ENCODE measurements at places on chromosomes 1 and 21.

- no peak for DNase-seq
Observed at GRCh38 chr1:116367256-116367945, 5.6 kb upstream of the ATP1A1 start.

DNA sequence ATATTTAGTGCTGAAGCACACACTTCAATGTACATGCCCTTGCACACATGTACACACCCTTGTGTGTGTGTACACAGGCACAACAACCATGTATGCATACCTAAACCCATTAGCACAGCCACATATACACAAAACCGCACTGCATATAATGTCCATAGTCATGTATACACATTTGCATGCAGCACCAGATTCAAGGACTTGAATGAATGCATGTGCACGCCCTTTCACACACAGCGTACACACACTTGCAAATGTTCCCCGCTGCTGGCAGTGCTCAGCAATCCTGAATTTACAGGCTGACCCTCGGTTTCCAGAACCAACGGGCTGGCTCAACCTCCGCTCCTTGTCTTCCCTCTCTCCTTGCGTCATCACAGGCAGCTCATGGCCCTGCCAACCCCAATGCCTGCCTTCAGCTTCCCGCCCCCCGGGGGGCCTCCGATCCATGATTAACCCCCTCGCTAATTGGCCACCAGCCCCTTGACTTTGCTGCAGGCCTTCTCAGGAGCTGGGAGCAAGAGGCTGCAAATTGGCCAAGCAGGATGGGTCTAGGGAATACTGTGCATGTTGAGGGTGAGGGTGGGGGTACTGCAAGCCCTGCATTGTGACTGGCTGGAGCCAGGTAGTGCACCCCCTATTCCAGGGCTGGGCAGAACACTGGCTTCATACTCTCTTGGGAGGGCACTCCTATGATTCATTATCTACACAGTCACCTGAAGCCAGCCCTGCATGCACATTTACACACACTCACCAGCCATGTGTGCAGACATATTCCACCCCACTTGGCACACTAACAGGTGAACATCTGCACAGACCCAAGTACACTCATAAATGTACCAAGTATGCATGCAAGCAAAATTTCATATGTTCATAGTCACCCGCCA, 7.9 kb downstream of the GPR3 start:
- no peak for DNase-seq

DNA sequence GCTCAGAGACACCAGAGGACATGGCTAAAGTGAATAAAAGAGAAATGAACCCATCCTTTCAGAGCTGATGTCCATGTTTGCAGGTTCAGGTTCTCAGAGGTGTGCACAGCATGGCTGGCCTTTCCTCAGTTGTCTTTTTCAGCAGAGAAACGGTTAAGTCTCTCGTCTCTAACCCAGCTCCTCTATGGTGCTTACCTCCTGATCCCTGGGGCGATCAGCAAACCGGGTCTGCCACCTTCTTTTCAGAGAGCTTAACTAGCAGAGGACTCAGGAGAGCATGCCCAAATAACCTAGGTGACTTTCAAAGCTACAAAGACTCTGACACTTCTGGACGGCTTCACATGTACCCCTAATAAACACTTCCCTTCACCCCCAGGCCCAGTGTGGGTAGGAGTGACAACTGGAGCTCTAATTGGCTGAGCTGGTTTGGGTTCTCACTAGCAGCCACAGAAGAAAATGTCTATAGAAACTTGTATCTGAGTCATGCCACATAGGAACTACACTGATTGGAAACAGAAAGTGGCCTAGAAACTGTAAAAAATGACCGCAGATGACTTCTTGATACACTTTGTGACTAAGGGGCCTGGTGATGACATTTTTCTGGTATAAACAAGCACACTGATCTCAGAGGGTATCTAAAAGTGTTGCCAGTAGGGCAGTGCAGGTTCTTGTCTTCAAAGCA, at the start of gene AIM2:
Gene AIM2 (minus strand): TSS at position 329 of the 682 bp plus-strand sequence. CDS start 3,267 bp downstream, outside the sequence.
- no peak for DNase-seq

DNA sequence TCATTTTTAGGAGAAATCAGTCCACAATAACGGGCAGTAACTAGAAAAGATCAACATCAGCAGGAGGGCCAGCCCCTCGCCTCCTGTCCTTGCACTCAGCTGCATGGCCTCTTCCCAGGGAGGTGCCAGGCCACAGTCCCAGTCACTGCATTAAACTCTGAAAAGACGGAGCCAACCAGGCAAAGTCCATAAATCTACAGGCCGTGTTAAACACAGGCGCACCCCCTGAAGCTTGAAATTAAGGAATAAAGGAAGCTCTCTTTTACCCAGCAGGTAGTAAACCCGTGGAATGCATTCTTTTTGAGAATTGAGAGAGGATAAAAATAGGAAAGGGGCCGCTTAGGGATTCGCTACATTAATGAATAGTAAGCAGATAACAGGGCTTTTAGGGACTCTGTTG, 18.4 kb downstream of the H6PD start:
- no peak for DNase-seq

DNA sequence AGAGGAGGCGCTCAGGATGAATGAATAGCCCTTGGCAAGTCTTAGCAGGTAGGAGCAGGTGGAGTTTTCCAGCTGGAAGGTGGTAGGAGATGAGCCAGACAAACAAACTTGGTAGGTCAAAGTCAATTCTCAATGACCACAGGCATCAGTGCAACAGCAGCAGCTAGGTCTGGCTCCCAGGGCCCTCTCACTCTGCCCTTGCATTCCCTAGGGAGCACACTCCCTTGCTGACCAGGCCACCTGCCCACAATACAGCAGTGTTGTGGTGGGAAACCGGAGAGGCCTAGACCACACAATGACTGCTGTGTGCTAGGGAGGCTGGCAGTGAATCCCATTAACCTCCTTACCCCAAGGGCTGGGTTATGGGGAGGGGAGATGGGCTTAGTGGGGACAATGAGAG, 13.0 kb upstream of the PAQR6 start:
- DNase-seq, result no peak

DNA sequence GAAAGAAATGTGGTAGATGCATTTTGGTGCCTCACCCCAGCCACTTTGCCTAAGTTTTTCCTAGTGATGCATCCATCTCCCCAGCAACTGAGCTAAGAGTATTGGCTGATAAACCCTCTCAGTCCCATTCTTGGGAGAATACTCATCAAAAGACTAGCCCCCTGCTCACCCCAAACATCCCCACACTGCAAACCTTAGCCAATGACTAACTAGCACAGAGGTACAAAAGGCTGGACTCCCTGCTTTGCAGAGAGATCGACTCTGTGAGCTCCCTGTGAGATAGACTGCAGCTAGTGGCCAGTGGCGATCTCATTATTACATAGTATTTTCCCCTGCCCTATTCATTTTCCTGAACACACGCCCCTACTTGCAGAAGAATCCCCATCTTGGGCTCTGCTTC, 155.3 kb downstream of the HHIPL2 start:
- DNase-seq, result no peak

- no peak for DNase-seq
Observed at GRCh38 chr1:232383455-232384123, 246.3 kb downstream of the SIPA1L2 start.

GRCh38 chr1:100912019-100912418, 16.1 kb downstream of the SLC30A7 start:
- no peak for DNase-seq

DNA sequence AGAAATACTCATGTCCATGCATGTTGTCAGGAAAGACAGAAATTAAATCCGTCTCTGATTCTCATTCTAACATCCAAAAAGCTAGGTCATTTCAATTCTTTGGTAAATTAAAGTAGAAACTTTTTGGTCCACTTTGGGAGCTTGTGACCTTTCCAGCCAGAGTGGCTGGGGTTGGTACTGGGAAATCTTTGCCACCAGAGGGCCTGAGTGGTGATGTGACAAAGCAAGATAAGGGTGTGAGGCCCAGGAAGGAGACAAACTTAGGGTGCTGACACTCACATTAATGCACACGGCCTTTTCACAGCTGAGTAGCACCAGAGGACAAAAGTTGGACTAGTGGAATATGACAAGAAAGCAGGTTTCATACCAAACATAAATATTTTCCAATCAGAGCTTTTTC, 144.3 kb downstream of the DNM3 start:
- DNase-seq, result no peak

DNA sequence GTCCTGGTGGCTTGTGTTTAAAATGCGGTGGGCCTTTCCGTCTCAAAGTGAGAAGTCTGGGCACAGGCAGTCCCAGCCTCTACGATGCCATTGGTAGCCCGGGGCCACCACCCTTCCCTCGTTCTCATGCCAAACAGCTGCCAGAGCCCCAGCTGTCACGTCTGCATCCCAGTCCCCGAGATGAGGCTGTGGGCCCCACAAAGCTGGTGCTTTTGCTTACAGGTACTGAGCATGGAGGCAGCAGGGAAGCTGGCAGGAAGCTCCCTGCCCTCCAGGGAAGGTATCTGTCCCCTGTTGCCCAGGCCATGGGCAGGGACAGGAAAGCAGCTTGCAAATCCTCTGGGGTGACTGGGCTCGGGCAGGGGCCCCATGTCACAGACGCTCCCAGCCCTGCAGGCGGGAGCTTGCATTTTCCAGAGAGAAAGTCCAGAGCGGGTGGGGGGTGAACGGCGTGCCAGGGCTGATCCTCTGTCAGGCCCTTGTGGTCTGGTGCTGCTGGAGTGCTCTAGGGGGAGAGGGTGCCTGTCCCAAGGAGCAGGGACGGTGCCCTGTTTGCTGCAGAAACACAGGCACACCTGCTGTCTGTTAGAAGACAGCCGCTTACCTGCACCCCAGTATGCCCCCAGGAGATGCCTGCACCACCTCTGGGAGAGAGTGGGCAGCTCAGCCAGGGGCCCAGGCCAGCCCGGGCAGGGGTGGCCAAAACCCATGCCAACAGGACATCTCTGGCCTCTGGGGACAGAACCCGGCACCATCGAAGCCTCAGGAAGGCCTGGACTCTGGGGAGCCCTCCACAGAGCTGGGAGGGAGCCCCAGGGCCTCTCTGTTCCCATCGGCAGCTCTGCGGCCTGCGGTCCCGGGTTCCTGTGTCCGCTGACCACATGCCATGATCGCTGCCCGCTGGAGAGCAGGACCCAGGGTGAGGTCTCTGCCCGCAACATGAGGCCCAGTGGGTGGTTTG, 45.9 kb downstream of the SLX9 start:
- no peak for DNase-seq

DNA sequence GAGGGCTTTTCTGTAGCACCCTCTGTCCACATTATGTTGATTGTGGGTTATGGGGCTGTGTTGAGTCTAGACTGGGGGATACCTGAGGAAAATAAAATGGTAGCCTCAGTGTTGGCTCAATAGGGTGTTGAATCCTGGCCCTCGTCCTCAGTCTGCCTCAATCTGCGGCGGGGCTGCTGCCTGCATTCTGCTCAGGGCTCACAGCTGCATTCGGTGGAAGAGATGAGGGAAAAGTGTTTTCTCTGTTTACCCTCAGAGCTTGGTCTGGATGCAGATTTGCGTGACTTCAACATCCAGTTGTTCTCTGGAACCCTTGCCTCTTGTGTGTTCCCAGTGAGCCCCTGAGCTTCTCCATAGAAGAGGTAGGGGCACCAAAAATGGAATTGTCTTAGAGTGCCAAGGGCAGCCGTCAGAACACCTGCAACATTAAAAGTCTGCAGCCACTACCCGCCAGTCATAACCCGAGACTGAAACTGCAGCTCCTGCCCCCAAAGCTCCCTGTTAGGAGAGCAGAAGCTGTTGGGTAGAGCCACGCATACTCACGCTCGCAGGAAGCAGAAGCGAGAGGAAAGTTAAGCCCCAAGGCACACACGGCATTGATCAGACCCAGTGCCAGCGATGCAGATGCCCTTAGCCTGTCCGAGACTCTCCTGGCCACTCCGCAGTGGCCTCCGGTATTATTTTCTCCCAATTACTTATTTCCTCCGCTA, 215.3 kb upstream of the C1orf174 start:
- no peak for DNase-seq

GRCh38 chr1:227549892-227550291, 13.5 kb upstream of the ZNF678 start:
- no peak for DNase-seq

- no peak for DNase-seq
Observed at GRCh38 chr1:176543360-176544129, 80.6 kb downstream of the PAPPA2 start.

DNA sequence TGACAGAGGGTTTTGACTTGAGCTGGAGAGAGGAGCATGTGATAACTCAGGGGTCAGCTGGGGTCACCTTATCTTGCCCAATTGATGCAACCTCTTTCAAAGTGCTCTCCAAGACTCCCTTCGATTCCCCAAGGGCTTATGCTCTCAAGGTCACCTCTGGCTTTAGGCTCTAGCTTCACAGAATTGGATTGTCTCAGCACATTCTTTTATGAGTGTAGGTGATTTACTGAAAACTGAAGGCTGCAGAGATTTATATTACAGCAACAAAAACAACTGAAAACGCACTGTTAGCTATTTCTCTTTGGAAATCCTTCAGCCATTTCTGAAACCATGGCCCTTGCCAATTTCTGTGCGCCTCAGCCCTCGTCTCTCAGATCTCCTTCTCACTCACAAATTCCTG, 34.5 kb upstream of the MAP1LC3C start:
- DNase-seq, result no peak

GRCh38 chr21:17491716-17492414, 21.0 kb upstream of the CXADR start:
- no peak for DNase-seq

GRCh38 chr1:175383239-175383638, 190.7 kb upstream of the KIAA0040 start:
- DNase-seq, result peak; percentile 5

GRCh38 chr1:208421486-208421885, 177.3 kb upstream of the PLXNA2 start:
- no peak for DNase-seq

GRCh38 chr1:168717906-168718891, 10.8 kb downstream of the DPT start:
- no peak for DNase-seq

GRCh38 chr21:37555672-37556261, 189.2 kb downstream of the DYRK1A start:
- DNase-seq, result no peak

- DNase-seq, result no peak
Observed at GRCh38 chr21:33368124-33368523, 35.1 kb upstream of the IFNGR2 start.

DNA sequence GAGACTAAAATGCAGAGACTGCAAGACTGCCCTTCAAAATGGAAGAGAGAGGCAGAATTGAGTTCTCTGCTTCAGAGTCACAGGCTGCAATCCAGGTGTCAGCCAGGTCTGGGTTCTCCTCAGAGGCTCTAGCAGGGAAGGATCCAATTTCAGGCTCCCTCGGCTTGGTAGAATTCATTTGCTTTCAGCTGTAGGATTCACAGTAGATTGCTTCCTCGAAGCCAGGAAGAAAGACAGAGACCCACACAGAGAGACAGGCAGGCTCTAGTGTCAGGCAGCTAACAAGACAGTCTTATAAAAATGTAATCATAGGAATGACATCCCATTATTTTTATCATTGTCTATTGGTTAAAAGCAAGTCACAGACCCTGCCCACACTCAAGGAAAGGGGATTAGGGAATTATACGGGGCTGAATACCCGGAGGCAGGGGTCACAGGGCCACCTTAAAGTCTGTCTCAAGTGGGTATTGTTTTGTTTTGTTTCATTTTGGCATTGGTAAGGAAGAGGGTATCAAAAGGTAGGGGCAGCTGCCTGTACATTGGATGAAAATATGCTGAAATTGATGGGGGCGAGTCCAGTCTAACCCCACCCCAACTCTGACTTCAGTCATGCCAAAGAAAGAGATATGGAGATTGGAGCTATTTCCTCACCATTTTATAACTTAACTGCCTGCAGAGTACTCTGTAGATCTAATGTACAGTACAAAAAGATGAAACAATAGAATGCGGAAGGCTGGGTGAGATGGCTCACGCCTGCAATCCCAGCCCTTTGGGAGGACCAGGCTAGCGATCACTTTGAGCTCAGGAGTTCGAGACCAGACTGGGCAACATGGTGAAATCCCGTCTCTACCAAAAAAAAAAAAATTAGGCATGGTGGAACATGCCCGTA, 9.5 kb upstream of the TBCE start:
- DNase-seq, result no peak

Data from anterior cingulate cortex (tissue), 58 donors.